NCI-H510A treated with DMSO at 0.1 percent for 48 hours (cell line): ENCODE measurements at places on chromosomes 1 and 21.

- DNase-seq = no peak
These were observed 20.9 kb upstream of the COL11A1 start for GRCh38 chr1:103129255-103129654.

DNA sequence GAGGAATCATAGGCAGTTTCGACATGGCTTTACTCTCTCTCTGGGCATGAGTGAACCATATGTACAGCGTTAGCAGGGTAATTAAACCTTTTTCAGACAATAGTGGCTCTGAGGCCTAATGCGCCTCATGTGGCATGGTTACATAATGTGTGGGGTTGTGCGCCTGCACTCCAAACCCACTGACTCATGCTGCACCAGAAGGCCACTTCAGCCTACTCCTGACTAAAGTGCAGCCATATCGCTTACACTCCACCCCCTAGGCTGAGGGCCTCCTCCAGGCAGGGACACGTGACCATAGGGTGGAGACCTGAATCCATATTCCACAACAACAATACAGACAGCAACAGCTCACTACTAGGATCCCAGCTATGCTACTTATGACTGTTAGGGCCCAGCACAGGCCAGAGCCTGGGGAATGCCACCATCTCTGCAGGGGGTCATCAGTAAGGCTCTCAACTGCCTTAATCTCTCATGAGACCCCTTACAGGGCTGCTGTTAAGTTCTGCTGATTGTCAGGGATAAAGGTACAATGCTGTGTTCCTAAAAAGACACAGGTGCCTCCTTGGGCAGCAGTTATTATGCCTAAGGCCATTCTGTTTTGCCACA is 13.4 kb upstream of the ODF2L start:
- peak; percentile 50 for DNase-seq

- DNase-seq = no peak
These were observed 347.9 kb upstream of the ADGRL2 start for GRCh38 chr1:81452693-81453366.

- DNase-seq = no peak
These were observed 2.0 kb upstream of the NCMAP start for GRCh38 chr1:24553931-24554330.

- DNase-seq = no peak
These were observed 5.1 kb upstream of the RFX5 start for GRCh38 chr1:151352021-151352718.

- no peak for DNase-seq
These were observed 664.4 kb downstream of the LMO4 start for GRCh38 chr1:87993051-87993450.

DNA sequence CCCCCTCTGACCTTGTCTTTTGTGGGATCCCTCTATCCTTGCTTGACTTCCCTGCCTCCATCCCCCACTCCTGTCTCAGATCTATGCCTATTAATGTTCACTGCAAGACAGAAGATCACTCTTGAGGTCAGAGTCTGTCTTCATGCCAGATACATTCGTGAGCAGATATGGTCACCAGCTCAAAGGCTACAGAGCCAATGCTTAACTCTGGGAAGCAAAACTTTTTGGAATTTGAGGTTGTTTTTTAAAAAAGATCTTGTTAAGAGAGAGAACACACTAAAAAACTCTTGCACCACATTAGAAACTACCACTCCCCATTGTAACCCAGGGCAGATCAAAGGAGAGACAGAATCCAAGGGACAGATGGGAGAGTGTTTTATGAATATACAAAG is 17.1 kb upstream of the A3GALT2 start:
- DNase-seq = no peak
